ENCODE measurements at places on chromosomes 2 and 18.

DNA sequence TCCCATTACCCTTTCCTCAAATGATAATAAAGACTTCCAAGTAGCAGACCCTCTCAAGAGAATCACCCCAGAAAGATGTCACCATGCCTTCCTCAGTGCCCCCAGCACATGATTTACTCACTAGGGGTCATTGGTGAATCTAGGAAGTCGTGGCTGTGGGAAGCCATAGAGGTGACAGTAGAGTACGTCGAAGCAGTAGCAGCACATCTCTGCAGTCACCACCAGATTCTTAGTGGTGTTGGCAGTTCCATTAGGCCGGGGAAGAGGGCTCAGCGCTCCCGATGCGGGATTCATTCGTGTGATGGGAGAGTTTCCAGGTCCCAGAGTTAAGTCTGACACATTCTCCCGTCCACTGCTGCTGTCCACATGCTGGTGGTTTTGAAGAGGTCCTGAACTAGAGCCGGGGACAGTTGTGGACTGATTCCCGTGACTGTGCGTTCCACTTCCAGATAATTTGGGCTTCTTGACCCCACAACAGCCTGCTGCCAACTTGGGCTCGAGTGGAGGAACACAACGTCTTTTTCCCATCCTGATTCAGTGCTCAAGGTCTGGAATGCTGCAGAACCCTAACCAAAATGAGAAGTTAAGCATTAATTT, 12.0 kb downstream of the AMMECR1L start:
- no peak for DNase-seq

DNA sequence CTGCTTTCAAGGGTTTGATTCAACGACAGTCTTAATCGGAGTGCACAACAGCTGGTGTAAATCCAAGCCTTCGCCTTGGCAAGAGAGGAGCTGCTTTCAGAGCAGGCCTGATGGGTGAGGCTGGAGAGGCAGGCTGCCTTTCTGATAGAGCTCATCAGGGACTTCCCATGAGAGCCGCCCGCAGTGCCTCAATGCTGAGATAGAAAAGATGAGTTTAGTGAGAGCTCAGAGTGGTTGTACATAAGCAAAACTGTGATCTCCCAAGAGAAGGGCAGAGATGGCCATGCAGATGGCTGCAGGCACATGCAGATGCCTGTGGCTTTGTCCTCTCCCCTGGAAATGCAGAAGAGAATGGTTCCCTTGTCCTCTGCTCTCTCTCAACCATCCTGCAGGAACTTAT, 122.1 kb downstream of the ARL4C start:
- no peak for DNase-seq

DNA sequence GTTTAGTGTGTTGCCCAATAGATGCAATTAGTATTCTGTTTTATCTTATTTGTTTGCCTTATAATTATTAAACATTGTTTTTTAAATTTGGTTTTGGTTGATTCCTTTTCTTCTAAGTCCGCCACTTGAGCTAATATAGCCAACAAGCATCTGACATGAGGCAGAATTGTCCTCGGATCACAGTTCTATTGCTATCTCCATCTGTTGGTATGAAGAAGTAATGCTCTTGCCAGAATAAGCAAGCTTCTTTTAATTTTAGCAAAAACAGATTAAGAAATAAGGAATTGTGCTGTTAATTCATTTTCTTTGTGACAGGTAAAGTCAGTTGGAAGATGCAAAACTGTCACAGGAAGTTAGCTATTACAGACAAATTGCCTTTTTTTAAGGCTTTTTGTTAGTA, 54.3 kb downstream of the R3HDM1 start:
- no peak for DNase-seq

GRCh38 chr2:159266554-159266953, 19.9 kb downstream of the WDSUB1 start:
- DNase-seq: no peak

- DNase-seq: no peak
Measured at GRCh38 chr18:4851301-4851976, 345.6 kb downstream of the AKAIN1 start.

Data from foreskin keratinocyte (primary cell).